ENCODE measurements at places on chromosomes 5 and 9. TPM values are rescaled to one million over a fixed set of nuclear protein-coding genes. Genes with fewer than 3 reads are reported as not detected.
A peak's percentile ranks its signal among the peaks of the same experiment; 100 is the strongest.

Gene ECSCR
- 0.33 TPM for total RNA-seq

Gene MAPKAP1
- total RNA-seq, result 51.6 TPM

Gene N4BP3
- total RNA-seq, result 2.0 TPM

DNA sequence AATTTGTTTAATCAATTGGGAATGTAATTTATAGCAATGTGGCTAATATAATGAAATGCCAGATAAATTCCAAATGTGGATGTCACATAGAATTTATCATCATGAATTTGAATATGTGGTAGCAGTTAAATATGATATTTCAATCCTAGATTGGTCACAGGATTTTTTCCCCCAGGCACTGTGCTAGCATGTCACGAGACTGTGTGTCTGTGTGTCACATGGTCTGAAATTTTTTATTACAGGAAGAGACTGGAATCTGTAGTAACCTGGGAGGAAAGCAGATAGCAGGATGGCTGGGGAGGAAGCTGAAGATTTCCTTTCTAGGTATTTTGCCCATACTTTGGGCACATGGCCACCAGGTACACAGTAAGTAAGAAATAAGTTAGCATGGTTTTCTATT is 35.4 kb upstream of the MSH3 start:
- no peak for DNase-seq

- peak; percentile 65 for DNase-seq
These were observed 5.2 kb upstream of the IRF1 start for GRCh38 chr5:132495667-132496190.

DNA sequence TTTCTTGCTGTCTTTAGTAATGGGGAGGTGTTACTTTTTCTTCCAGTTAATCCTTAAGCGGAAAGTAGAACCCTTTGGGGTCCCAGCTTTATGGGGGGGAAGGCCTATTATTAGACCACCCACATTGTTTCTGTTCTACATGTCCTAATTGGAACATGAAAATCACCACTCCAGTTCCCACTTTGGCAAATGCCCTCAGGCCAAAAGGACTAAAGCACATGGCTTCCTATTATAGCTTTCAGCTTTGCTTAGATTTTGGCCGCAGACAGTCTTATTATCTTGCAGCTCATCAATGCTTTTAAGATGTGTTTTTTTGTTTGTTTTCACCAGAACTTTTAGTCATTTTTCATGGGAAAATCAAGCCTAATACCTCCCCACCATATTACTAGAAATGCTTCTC is 296.8 kb upstream of the ANKH start:
- no peak for DNase-seq

DNA sequence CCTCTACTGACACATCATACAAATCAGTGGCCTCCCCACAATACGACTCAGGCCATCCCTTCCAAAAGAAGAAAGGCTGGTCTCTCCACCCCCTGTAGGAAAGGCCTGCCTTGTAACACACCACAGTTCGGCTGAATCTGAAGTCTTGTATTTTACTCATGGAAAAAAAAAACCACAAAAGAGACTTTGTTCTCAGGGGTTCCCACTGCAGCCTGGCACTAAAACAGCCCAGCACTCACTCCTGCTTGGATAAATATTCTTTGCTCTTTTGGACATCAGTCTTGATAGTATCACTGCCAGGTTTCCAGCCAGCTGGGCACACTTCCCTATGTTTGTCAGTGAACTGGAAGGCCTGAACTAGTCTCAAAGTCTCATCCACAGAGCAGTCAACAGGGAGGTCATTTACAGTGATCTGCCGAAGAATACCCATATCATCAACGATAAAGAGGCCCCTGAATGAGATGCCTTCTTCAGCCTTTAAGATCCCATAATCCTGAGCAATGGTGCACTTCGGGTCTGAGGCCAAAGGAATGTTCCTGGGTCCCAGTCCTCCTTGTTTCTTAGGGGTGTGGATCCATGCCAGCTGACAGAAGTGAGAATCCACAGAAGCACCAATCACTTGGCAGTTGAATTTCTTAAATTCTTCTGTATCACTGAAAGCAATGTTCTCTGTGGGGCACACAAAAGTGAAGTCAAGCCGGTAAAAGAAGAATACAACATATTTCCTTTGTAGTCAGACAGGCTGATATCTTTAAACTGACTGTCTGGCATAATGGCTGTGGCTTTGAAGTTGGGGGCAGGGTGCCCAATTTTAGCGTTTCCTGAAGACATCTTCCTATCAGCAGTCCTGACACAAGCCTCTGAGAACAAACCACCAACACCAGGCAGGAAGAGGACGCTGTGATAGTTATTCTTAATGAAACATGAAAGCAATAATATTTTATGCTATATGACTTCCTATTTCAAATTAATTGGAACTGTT is 198.1 kb downstream of the LURAP1L start:
- DNase-seq, result no peak

GRCh38 chr5:176730815-176731475 is 79.4 kb upstream of the UNC5A start:
- DNase-seq, result no peak

- peak; percentile 2 for DNase-seq
These were observed 59.0 kb upstream of the BARX1 start for GRCh38 chr9:94014066-94014654.

DNA sequence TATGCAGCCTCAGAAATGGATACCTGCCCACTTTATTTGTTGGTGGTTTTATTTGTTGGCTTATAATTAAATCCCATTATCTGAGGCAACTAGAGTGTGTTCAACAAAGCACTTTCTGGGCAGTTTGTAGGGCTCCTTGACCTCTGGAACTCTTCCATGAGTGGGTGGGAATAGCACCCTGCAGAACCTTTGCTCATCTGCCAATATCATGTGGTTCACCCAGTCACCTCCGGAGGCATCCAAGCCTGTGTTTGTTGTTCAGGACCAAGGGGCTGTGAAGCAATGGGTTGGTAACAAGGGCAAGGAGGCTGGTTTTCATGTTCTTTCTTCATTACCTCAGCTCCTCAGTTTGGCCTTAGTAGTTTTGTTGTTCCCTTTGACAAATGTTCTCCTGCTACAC is 314.0 kb downstream of the NDUFS4 start:
- no peak for DNase-seq

Data from CD4-positive, alpha-beta memory T cell (primary cell).